ENCODE measurements at places on chromosomes 1 and 21.

DNA sequence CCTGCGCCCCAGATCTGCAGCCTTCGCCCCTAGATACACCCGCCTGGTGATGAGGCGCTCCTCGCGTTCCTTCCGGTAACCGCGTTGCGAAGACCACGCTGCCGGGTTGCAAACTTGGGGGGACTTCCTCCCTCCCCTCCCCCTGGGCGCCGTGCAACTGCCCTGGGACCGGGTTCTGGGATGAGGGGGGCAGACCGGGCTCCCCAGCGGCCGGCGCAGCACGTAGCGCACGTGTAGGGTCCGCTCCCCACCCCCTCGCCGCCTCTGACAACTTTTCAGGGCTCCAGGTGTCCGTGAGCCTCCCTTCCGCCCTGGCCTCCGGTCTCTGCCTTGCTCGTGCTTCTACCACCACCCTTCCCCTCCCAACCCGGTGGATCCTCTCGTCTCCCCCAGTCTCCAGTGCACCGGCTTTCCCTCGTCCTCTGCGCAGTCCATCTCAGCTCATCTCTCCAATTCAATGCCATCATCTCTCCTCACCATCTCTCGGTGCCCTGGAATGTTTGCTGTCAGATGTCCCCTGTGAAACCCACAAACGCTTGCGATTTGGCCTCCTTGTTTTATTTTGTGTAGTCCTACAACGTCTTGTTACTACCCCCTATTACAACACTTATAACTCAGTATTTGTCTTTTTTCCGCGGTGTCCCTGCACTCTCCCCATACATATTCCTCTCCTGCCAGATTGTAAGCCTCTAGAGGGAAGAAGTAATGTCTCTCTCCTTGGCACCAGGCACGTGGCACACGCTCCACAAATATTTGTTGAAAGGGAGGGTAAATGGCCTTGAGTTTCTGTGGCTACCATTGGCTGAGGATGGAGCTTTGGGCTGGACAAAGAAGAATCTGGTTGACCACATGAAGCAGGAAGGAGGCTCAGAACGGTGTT is 782 bp downstream of the PCAT6 start:
- DNase-seq, result peak; percentile 38

DNA sequence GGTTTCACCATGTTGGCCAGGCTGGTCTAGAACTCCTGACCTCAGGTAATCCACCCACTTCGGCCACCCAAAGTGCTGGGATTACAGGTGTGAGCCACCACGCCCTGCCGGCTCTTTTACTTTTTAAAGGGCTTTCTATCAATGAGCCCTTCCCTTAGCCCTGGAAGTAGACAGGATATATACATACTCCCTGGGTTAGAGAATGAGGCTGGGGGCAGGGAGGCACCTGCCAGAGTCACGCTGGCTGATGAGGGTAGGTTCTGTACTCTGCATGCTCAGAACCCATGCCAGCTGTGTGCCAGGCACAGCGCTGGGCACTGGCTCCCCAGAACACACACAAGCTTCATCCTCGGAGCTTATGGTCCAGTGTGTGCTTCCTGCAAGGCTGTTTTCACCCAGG is 113.6 kb upstream of the IPO9 start:
- DNase-seq, result no peak

DNA sequence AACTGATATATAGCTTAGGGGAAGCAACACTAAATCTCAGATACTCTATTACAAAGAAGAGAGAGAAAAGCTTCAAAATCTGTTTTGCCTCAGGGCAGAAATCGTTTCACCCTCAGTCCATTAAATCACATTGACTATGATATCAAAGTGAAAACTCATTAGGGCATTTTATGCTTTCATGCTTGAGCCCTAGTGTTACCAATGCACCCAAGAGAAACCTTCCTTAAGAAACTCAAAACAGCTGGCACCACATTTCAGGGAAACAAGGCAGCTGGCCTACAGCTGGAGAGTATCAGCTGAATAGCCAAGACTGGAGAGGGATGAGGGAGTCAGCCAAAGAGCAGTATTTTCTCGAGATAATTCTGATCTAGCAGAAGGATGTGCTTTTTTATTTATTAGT is 14.9 kb downstream of the COLGALT2 start:
- peak; percentile 33 for DNase-seq

- DNase-seq, result no peak
Measured at GRCh38 chr1:182406012-182406411, 5.5 kb upstream of the TEDDM1 start.

DNA sequence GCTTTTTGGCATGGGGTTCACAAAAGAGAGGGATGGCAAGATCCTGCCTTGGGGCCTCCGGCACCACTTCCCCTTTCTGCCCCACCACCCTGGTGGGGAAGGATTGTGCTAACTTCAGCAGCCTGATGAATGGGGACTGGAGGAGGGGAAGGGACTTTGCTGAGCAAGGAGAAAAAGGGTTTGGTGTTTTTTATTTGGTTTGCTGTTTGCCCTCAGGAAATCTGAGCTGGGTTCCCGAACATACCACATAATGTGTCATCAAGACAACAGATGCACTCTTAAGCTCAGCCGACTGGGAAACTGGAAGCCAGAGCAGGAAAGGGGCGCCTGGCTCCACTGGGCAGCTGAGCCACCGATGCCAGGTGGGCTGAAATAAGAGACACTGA is 19.8 kb downstream of the OLFML2B start:
- DNase-seq, result no peak

DNA sequence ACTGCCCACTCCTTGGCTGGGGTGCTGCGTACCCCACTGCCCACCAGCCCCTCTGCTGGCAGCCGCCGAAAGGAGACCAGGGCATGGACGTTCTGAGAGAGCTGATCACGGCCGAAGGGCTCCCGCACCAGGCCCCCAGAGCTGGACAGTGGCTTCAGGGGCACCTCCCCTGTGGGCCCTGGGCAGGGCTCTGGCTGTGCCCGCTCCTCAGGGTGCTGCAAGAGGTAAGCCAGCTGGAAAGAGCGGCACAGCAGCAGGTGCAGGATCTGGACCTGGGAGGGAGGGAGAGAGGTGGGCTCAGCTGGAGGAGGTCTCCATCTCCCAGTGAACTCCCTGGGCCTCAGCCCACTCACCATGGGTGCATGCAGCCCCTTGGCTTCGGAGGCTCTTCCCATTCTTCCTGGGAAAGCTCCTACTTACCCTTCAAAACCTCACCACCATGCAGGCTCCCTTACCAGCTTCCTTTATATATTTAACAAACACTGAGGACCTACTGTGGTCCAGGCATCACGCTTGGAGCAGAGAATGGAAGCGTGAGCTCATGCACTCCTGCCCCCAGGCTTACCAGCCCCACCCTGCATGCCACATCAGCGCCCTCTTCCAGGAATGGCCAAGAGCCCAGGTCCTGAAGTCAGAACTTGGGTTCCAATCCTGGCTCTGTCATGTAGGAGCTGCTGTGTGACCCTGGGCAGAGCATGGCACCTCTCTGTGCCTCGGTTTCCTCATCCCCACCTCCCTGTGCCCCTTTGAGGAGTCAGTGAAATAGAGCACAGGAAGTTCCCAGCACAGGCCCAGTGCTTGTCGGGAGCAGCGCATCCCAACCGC is 6.8 kb upstream of the KIF17 start:
- DNase-seq, result no peak

DNA sequence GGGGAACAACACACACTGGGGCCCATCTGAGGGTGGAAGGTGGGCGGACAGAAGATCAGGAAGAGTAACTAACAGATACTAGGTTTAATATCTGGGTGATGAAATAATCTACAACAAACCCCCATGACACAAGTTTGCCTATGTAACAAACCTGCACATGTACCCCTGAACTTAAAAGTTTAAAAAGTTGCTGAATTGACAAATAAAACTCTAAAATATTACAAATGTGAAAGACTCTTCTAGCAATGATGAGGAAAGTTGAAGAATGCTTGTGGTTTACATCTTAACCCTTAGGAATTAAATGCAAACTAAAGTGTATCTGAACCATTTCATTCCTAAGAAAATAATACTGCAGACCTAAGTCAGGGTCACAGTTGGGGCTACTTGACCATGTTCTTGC is 525.6 kb upstream of the CAMK1G start:
- no peak for DNase-seq

DNA sequence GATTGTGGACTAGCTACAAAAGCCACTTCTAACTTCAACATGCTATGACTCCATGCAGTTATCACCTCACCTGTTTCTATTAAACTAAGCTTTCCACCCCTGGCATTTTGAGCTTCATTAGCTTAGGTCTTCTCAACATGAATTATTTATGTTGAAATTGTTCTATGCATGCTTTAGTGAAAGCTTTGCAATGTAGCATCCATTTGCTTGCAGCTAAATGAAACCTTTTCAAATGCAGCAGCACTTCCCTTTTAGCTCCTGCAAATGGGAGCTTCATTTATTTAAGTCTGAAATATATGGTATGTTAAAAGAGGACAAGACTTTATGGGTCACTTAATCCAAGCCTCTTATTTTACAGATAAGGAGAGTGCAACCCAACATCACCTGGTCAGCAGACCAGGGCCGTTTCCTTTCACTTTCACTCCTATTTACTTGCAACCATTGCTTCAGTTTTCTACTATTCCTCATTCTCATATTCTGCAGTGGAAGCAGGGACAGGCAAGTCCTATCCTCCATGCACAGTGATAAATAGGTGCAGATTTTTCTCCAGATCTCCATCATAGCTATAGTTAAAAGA is 56.4 kb upstream of the SAMSN1 start:
- DNase-seq, result no peak

DNA sequence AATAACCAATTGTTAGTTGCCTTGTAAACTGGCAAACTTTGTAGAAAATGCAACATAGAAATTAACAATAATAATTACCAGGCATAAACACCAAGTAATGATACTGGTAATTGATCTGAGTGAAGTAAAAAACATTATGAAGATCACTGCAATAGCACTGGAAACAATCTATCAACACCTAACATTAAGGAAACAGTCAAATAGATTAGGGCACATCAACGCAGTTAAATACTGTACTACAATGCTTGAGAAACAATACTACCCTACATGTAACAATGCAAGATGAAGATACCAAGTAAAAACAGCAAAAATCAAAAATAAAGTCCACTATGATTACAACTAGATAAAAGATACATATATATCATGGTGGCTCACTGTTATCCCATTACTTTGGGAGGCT is 16.6 kb downstream of the SYDE2 start:
- no peak for DNase-seq

DNA sequence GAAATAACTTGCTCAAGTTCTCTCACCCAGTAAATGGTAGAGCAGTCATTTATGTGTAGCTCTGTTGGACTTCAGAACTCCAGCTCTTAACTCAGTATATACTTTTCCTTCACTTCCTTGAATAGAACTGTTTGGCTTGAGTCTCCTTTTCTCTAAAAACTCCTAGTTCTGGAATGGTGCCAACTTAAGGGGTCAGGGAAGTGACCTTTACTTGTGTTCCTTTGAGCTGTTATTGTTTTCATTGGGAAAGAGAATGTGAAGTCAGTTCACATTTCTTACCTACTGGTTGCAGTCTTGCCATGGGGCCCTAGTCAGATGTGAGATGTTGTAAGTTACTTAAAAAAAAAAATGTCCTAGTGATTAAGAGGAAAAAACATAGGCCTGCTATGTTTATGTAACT is 77.0 kb upstream of the MACF1 start:
- no peak for DNase-seq

DNA sequence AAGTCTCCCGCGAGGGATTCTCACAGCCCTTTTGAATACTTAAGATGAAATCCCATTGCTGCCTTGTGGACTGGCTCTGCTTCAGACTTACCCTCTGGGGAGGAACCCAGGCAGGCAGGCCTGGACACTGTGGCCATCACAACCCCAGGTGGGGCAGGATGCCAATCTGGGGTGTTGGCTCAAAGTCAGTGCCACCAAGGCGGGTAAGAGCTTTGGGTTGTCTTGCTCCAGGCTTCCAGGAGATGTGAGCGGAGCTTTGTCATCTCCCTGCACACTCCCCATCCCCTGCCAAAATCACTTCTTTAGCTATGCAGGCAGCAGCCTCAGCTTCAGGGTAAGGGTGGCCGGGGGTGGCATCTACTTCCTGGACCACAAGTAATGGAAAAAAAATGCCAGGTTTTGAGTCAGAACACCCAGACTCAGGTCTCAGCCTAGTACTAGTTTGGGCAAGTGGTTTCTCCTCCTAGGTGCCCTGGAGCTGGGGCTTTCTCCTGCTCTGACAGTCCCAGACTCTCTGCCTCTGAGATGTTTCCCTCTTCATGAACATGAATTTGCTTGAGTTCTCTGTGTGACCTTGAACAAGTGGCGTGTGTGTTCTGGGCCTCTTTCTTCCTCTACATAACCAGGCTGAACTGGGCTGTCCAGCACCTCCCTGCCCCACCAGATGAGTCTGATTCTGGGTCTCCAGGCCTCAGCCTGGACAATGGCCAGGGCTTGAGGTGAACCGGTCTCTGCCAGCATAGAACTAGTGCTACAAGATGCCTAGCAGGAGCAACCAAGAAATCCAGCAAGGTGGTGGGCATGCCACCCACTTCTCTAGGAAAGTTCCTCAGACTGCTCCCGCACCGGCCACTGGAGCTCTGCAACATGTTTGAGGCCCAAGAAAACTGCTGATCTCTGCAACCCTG is 65.4 kb downstream of the VWA5B1 start:
- no peak for DNase-seq

- DNase-seq, result no peak
Measured at GRCh38 chr1:70767377-70767776, 280.2 kb downstream of the PTGER3 start.

DNA sequence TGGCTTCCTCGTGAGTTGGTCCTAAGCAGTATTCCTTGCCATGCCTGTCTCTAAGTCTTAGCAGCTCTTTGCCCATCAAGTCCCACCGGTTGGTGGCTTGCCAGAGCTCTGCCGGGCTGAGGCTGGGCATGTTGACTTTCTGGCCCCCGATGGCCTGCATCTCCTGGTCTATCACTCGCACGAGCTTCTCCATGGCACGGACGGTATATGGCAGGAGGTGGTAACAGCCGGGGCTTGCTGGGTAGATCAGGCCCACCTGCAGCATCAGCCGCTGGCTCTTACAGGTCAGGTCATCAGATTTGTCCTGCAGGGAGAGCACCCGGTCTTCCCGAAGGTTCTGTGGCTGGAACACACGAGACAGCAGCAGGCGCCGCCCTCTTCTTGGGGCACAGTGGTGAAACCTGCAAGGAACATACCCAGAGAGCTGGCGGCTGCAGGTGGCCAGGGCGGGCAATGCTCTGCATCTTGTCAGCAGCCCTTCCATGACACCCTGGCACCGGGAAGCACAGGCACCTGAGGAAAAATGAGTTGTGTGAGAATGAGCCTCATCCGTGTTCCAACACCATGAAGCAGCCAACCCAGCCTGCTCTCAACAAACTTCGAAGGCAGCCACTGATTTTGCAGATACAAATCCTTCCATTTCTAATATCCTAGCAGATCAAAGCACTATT is 5.5 kb downstream of the PARS2 start:
- DNase-seq, result no peak

DNA sequence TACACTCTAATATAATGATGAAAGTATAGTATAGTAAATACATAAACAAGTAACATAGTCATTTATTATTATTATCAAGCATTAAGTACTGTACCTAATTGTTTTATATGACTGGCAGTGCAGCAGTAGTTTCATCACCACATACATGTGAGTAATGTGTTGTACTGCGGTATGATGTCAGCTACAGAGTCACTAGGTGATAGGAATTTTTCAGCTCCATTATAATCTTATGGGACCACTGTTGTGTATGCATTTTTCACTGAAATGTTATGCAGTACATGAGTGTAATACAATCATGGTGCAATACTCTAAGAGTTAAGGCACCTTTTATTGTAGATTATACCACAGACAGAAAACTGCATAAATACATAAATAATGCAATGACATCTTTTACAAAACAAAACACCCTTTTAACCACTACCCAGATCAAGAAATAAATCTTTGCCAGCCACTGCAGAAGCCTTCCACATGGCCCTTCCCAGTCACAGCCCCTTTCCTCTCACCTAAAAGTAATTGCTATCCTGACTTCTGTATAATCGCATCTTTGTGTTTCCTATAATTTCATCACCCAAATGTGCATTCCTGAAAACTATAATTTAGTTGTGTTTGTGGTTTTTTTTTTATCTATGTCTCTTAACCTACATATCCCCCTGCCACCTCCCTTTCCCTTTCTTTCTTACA is 16.3 kb downstream of the ABCD3 start:
- no peak for DNase-seq

Data from left cardiac atrium (tissue), 4 donors.